ENCODE measurements at places on chromosomes 16 and 17. TPM values are rescaled to one million over a fixed set of nuclear protein-coding genes. Genes with fewer than 3 reads are reported as not detected.

The SLC16A13 gene
- 6.1 TPM for total RNA-seq

- no peak for DNase-seq
Observed at GRCh38 chr16:78629173-78629572, 529.7 kb downstream of the WWOX start.

- DNase-seq: no peak
Observed at GRCh38 chr17:36088670-36089338, 1.1 kb downstream of the CCL3 start.

GRCh38 chr17:57160624-57161023 lies 75.6 kb downstream of the AKAP1 start:
- DNase-seq: no peak

- no peak for DNase-seq
Observed at GRCh38 chr17:48546924-48547807, 2.3 kb upstream of the HOXB2 start.

DNA sequence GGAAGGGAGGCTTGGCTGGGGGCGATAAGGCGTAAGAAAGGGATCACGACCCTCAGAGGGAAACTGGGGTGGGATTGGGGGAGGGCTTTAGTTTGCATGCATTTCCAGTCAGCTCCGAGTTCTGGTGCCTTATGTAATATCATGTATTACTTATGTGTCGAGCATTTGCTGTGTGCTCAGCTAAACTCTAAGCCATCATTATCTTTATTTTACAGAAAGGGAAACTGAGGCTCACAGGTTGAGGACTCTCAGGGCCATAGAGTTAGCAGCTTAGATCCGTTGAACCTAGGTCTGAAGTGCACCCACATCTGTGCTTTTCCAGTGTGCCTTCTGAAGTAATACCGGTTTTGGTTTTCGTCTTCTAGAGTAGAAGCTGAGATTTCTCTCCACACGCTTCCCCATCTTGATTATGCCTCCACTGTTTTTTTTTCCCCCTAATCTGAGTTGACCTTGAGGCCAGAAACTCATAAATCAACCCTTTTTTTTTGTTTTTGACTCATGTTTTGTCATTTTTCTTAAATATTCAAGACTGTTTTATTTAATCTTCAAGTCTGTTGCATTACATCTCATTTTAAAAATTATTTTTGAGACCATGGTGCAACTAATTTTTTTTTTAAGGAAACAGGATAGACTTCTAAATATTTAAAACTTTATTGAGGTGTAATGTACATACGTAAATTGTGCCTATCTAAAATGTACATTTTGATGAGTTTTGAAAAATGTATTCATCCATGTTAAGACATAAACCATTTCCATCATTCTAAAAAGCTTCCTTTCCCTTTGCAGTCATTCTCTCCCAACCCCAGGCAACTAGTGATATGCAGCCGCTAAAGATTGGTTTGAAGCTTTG lies 741 bp downstream of the CYB5B start:
- no peak for DNase-seq
